ENCODE measurements at places on chromosomes 11 and 22.

GRCh38 chr11:14972581-14973495 is 687 bp upstream of the CALCA start:
- DNase-seq, result no peak

- DNase-seq, result no peak
Observed at GRCh38 chr11:60953781-60954180, 1.8 kb upstream of the SLC15A3 start.

GRCh38 chr22:29302681-29303465 is 3.6 kb upstream of the GAS2L1 start:
- no peak for DNase-seq

DNA sequence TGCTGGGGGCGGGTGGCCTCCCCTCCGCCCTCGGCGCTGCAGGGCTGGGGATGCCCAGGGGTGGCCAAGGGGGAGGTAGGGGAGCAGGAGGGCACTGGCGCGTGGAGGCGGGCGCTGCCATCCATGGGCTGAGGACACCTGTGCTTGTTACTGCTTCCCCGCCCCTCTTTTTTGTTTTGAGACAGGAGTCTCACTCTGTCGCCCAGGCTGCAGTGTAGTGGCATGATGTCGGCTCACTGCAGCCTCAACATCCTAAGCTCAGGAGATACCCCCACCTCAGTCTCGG is 683 bp upstream of the FADS3 start:
- no peak for DNase-seq

GRCh38 chr11:31973172-31973571 is 117.7 kb upstream of the RCN1 start:
- DNase-seq, result no peak

DNA sequence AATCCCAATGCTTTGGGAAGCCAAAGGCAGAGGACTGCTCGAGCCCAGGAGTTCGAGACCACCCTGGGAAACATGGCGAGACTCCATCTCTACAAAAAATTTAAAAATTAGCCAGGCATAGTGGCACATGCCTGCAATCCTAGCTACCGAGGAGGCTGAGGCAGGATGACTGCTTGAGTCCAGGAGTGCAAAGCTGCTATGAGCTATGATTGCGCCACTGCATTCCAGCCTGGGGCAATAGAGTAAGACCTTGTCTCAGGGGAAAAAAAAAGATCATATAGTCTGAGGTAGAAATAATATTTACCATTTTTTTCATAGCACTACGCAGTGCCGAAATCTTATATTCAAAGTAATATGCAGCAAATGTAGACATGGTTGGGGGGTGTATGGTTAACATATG is 47.8 kb downstream of the MRTFA start:
- DNase-seq, result peak; percentile 44

DNA sequence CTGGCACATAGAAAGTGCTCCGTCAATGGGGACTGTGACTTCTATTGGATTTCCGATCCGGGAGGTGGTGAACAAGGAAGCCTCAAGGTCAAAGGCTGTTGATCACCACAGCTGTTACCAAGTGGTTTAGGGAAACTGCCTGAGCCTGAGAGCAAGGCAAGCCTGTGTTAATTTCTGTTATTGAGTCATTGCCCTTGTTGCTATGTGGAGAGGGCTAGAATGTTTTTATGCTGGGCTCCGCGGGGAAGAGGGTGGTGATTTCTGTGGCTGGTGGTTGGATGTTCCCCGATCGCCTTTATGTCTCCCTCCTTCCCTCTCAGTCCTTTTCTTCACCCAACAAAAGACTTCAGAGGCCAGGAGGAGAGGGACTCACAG is 108.5 kb upstream of the ALX4 start:
- no peak for DNase-seq

DNA sequence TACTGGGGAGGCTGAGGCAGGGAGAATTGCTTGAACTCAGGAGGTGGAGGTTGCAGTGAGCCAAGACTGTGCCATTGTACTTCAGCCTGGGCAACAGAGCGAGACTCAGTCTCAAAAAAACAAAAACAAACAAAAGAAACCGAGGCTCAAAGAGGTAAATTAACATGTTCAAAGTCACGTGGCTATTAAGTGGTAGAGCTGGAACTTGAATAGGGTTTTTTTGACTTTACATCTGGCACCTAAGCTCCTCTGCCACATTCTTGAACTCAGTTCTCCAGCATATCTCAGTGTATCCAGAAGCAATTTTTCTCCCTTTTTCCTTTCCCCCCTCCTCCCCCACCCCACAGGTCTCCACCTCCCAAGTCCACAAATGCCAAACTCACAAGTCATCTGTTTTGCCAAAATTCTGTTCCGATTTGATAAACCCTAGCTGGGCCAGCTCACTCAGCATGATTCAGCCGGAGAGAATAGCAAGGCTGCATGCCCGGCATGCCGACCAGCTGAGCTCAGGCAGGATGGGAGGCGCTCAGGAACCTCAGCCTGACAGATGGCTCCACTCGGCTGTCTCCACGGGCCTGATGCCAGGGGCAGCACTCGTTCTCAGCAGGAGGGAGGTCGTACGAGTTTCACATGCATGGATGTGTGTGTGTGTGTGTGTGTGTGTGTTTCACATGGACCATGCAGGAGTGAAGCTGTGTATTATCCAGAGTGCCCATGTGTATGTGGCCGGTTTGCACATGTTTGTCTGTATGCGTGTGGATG is 63.2 kb upstream of the RRAS2 start:
- peak; percentile 98 for DNase-seq

DNA sequence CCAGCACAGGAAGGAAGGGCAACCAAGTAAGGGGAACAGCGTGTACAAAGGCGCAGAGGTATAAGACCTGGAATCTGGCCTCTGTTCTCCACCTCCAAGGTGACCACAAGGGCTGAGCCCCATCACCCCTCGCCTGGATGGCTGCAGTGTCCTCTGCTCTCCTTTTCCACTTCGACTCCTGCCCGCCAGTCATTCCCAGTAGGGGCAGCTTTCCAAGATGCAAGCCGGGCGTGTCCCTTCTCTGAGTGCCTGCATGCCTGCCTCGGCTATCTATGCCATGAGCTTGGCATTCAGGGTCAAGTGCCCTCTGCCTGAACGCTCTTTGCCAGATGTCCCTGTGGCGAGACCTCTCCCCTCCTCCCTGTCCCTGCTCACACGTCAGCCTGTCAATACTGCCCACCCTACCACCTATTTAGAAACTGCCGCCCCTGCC is 17.0 kb downstream of the FADS3 start:
- no peak for DNase-seq

DNA sequence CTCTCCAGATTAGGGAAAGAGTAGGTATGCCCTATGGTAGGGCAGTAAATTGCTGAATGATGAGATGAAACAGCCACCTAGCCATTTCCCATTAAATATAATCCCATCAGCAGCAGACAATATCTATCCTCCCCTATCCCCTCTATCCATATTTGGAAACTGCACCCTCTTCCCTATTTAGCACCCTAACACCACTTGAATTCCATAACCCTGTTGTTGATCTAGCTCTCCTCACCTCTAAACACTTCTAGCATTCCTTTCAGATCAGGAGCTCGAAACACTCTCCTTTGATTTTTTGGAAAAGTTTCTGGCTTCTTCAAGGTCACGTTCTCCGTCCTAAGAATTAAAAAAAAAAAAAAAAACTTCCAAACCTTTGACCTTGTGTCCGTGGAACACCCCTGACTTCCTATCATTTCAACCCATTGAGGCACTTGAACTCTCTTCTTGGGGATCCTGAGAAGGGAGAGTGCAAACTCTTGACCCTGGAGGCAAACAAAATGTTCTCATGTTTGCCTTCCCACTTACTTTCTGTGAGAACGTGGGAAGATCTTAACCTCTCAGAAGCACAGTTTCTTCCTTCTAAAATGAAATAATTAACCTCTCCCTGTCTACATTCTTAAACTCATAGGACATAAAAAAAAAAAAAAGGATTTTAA is 19.0 kb downstream of the TRIM5 start:
- no peak for DNase-seq

GRCh38 chr11:117794135-117794534 is 2.9 kb downstream of the DSCAML1 start:
- DNase-seq, result no peak

DNA sequence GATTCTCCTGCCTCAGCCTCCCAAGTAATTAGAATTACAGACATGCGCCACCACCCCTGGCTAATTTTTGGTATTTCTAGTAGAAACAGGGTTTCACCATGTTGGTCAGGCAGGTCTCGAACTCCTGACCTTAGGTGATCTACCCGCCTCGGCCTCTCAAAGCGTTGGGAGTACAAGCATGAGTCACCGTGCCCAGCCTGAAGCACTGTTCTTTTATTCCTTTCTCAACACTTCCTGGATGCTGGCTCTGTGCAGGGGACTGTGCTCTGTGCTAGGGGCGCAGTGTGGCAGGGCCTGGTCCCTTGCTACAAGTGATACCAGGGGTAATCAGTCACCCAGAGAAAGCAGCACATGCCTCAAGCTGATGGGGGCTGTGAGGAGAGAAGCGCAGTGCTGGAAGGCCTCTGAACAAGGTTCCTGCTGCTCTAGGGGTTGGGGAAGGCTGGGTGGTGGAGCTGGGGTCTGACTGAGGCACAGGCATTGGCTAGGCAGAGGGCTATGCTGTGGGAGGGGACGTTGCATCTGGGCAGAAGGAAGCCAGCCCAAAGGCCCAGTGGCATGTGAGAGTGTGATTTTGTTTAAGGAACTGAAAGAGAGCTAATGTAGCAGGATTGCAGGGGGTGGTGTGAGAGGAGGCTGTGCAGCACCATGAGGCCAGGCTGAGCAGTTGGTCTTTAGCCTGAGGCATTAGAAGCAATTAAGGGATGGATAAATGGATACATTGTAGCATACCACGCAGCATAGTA is 42.5 kb downstream of the CABIN1 start:
- no peak for DNase-seq

- no peak for DNase-seq
Observed at GRCh38 chr11:132463295-132464002, 1068.9 kb downstream of the OPCML start.

GRCh38 chr11:12995188-12995587 is 13.9 kb upstream of the RASSF10 start:
- DNase-seq, result no peak

DNA sequence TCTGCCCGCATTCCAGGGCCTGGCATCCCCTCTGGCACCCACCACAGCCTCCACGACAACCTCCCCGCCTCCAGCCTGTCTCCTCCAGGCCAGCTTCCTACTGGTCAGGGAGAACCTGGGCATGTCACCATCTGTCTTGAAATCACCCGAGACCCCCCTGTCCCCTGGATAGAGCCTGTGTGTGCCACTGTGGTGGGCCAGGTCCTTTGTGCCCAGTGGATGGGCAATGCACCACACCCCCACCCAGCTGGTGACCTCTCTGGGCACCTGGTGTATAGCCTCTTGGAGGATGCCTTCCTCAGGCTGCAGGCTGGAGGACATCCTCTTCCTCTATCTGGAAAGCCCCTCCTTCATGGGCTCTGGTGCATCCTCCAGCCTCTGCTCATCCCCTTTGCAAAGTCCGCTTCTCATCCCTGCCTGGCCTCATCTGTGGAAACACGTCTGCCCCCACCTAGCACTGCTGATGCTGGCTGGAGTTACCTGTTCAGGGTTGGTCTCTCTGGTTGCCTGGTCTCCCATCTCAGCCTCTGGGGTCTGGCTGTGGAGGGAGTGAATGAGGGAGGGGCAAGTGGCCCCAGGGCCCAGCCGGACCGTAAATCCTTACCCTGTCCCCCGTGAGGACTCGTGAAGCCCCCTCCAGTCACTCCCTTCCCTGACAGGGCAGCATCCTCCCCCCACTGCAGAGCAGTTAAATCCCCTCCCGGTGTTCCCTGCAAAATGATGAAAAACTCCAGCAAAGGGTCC is 589.6 kb downstream of the TBC1D22A start:
- DNase-seq, result no peak

GRCh38 chr22:45077286-45077685 is 67.5 kb upstream of the PHF21B start:
- no peak for DNase-seq

DNA sequence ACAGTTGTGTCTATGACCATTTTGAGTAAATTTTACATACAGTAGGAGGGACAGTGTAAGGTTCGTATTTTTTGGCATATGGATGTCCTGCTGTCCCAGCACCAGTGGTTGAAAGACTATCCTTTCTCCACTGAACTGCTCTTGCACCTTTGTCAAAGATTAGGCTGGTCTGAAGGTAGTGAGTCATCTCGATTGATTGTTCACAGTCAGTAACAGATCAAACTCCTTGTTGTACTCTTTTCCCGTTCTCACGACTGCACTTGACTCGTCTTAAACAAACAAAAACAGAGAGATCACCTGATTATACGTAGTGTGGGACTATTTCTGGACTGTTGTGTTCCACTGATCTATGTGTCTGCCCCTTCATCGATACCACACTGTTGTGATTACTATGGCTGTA is 77.1 kb downstream of the DGCR2 start:
- no peak for DNase-seq

DNA sequence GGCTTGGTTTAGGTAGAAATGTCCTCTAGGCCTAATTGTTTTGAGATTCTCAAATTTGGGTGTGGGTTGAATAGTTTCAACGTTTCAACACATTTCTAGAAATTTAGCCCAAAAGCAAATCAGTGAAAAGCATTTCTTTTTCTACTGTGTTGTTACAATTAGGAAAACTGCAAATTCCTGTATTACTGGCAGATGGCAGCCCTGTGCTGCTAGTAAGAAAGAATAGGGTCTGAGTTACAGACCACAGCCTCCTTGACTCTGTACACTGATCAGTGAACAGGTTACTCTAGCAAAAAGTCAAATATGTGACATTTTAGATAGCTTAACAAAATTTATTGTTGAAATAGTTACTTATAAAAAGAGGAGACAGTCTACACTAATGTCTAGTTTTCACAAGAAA is 703.0 kb downstream of the JRKL start:
- peak; percentile 46 for DNase-seq

GRCh38 chr11:110032259-110032658 is 60.9 kb upstream of the ZC3H12C start:
- no peak for DNase-seq

DNA sequence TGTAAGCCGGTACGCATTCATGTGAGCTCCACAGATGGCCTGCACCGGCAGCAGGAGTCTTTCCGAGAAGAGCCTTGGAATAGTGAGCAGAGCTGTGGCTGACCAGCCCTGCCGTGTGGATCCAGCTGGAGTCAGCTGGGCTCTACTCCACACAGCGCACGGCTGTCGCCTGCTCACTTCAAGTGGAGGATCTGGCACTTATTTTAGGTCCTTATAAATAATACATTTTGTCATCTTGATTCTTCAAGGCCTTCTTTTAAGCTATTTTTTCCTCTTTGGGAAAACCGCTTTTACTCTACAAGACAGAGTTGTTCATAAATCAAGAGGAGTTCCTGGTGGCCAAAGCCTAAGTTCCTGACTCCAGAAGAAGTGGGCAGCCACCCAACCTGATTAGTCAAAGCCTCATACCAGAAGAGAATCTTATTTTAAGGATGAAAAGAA is 93.8 kb downstream of the KCNC1 start:
- DNase-seq, result peak; percentile 74

- no peak for DNase-seq
Observed at GRCh38 chr11:20592741-20593140, 6.7 kb upstream of the SLC6A5 start.

GRCh38 chr11:12329797-12330196 is 47.6 kb upstream of the PARVA start:
- DNase-seq, result no peak

GRCh38 chr11:8917157-8917825 is 6.3 kb downstream of the AKIP1 start:
- peak; percentile 87 for DNase-seq

Data from umbilical cord (tissue), 2 donors.